ENCODE measurements at places on chromosomes 1 and 21. TPM values are rescaled to one million over a fixed set of nuclear protein-coding genes. Genes with fewer than 3 reads are reported as not detected.

Gene NHLH2
- total RNA-seq, result not detected

DNA sequence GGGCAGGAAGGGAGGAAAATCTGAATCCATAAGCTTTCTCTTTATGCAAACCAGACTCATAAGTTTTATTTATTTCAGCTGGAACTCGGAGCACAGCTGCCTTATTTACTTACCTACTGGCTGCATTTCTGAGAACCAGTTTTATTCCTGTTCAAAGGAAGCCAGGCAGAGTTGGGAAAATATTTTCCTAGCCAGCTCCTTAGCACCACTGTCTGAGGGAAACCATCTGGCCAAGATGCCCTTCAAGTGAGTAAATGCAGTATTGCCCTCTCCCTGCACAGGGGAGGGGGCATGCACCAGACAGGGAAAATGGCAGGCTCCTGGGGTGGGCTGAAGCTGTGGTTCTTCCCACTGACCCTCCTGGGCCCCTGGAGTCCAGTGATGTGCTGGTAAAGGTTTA, 28.9 kb upstream of the FMOD start:
- H3K4me1 ChIP-seq, result no peaks in the 10 kb centered on the region
- H3K4me3 ChIP-seq, result no peak overlapping the region
- H3K36me3 ChIP-seq, result no peaks in the 10 kb centered on the region
- H3K27me3 ChIP-seq, result peaks cover 8% of the 10 kb centered on the region
- no peak for DNase-seq
- no peak overlapping the region for H3K27ac ChIP-seq

- H3K27me3 ChIP-seq, result peaks cover 32% of the 10 kb centered on the region
- no peak overlapping the region for H3K27ac ChIP-seq
- no peak overlapping the region for H3K4me3 ChIP-seq
- peaks cover 18% of the 10 kb centered on the region for H3K4me1 ChIP-seq
- H3K36me3 ChIP-seq, result no peaks in the 10 kb centered on the region
Measured at GRCh38 chr1:207960346-207960745, 49.4 kb upstream of the CD34 start.

Gene GPR25
- 1.2 TPM for total RNA-seq

Gene TNFRSF18
- 47.8 TPM for total RNA-seq

- H3K4me1 ChIP-seq, result peaks cover 10% of the 10 kb centered on the region
- DNase-seq, result no peak
- H3K4me3 ChIP-seq, result no peak within 1 kb of the TSS
- no peaks in the 10 kb centered on the region for H3K36me3 ChIP-seq
- no peaks in the 10 kb centered on the region for H3K27me3 ChIP-seq
Measured at GRCh38 chr1:26353976-26354820, at the start of gene CRYBG2. CRYBG2 (minus strand) TSS chr1:26354130; CDS start chr1:26346657, 7,473 bp downstream.

DNA sequence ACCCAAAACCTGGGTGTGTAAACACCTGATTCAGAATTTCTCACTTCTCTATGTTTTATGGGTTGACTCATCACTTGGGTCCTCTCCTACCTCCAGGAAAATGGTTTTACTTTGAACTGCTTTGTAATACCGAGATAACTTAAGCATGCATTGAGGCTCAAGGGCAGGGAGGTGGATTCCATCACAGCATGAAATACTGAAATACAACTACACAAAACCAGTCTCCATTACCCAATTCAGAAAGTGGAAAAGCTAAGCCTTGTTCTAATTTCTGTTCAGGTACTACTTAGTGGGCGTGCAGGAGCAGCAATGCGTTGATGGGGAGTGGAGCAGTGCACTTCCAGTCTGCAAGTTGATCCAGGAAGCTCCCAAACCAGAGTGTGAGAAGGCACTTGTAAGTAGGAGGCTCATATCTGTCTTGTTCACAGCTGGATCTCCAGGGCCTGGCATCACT, 6.1 kb upstream of the C4BPA start:
- H3K27ac ChIP-seq, result no peak overlapping the region
- no peak overlapping the region for H3K4me3 ChIP-seq
- peaks cover 5% of the 10 kb centered on the region for H3K27me3 ChIP-seq
- H3K4me1 ChIP-seq, result no peaks in the 10 kb centered on the region
- no peaks in the 10 kb centered on the region for H3K36me3 ChIP-seq

GRCh38 chr1:185960422-185961321, 226.5 kb downstream of the HMCN1 start:
- no peaks in the 10 kb centered on the region for H3K36me3 ChIP-seq
- no peaks in the 10 kb centered on the region for H3K4me1 ChIP-seq
- no peak overlapping the region for H3K4me3 ChIP-seq
- no peak overlapping the region for H3K27ac ChIP-seq

GRCh38 chr1:117232531-117232930, 21.8 kb upstream of the VTCN1 start:
- H3K36me3 ChIP-seq, result no peaks in the 10 kb centered on the region
- H3K27me3 ChIP-seq, result peaks cover 3% of the 10 kb centered on the region
- H3K4me3 ChIP-seq, result no peak overlapping the region
- no peaks in the 10 kb centered on the region for H3K4me1 ChIP-seq

- H3K4me3 ChIP-seq, result peak overlapping the region; percentile 57
- peaks cover 9% of the 10 kb centered on the region for H3K27me3 ChIP-seq
- DNase-seq, result no peak
- H3K4me1 ChIP-seq, result peaks cover 8% of the 10 kb centered on the region
Measured at GRCh38 chr1:203026666-203027663, 674 bp downstream of the PPFIA4 start.

DNA sequence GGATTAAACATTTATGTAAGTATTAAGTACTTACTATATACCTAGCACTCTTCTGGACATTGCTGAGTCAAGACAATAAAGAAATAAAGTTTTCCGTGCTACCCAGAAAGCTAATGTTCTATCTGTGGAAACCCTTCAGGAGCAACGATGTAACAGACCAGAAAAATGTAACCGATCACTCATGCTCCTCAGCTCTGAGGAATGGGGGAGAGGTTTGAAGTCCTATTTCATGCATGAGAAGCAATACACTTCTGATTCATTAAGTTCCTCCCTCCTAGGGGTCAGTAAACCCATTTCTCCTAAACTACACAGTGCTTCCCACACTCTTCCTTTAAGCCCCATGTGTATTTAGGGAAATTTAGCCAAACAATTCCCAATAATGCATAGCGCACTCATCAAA, 25.6 kb upstream of the KAZN start:
- no peaks in the 10 kb centered on the region for H3K4me1 ChIP-seq
- H3K27ac ChIP-seq, result no peak overlapping the region
- H3K27me3 ChIP-seq, result no peaks in the 10 kb centered on the region
- no peak for DNase-seq
- no peaks in the 10 kb centered on the region for H3K36me3 ChIP-seq

DNA sequence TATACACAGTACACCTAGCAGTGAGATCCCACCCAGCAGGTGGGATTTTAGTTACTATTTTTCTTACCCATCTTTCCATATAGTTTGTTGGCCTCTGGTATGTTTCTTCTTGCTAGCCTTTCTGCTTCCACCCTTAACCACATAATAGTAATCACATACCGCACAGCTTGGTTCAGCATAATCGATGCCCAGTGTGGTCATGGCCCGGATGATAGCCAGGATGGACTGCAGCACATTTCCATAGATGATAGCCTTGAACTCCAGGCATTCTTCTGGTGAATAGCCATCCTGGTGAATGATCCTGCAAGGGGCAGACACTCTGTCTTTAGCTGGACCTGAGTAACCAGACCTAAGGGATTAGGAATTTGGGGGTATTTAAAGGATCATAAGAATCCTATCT, 9.5 kb downstream of the GNAT2 start:
- DNase-seq, result no peak
- H3K27me3 ChIP-seq, result peaks cover 2% of the 10 kb centered on the region
- no peak overlapping the region for H3K27ac ChIP-seq
- no peaks in the 10 kb centered on the region for H3K36me3 ChIP-seq
- H3K4me3 ChIP-seq, result no peak overlapping the region
- no peaks in the 10 kb centered on the region for H3K4me1 ChIP-seq

Gene C1orf74
- total RNA-seq, result 0.27 TPM

- no peak overlapping the region for H3K4me3 ChIP-seq
- peaks cover 5% of the 10 kb centered on the region for H3K36me3 ChIP-seq
- no peaks in the 10 kb centered on the region for H3K27me3 ChIP-seq
- no peak overlapping the region for H3K27ac ChIP-seq
- no peak for DNase-seq
Measured at GRCh38 chr1:184915463-184916090, 58.7 kb downstream of the NIBAN1 start.

GRCh38 chr21:38444691-38445090, 53.6 kb downstream of the ERG start:
- DNase-seq, result no peak
- H3K4me1 ChIP-seq, result no peaks in the 10 kb centered on the region
- no peak overlapping the region for H3K27ac ChIP-seq
- H3K36me3 ChIP-seq, result no peaks in the 10 kb centered on the region
- no peaks in the 10 kb centered on the region for H3K27me3 ChIP-seq

Gene FCGR1A
- not detected for total RNA-seq

Measured in CD4-positive, CD25-positive, alpha-beta regulatory T cell (primary cell).